KG1 (cell line): ENCODE measurements at places on chromosomes 7 and 10.

- no peak for DNase-seq
Observed at GRCh38 chr7:121561717-121562116, 165.6 kb upstream of the FAM3C start.

GRCh38 chr7:96992192-96993005 lies 13.0 kb upstream of the DLX6 start:
- DNase-seq: no peak

- DNase-seq: no peak
Observed at GRCh38 chr10:68007356-68007755, 67.7 kb downstream of the HERC4 start.

- DNase-seq: no peak
Observed at GRCh38 chr7:144384071-144384470, 19.4 kb downstream of the NOBOX start.

DNA sequence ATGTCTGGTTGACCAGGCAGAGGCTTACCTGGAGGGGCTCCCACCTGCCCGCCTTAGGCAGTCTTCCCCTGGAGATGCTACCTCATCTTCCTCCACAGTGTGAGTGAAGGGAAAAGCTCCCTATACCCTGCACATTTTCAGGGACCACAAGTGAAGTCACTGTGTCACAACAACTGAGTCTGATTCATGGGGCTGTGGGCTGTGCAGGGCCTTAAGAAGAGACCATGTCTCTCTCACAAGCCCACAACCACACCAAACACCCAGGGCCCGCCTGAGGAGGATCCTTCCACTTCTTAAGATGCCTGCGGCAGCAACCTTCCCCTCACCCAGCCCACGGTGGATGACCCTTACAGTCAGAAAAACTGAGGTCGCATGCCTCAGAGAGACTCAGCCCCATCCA lies 118.3 kb downstream of the KMT2E start:
- no peak for DNase-seq

DNA sequence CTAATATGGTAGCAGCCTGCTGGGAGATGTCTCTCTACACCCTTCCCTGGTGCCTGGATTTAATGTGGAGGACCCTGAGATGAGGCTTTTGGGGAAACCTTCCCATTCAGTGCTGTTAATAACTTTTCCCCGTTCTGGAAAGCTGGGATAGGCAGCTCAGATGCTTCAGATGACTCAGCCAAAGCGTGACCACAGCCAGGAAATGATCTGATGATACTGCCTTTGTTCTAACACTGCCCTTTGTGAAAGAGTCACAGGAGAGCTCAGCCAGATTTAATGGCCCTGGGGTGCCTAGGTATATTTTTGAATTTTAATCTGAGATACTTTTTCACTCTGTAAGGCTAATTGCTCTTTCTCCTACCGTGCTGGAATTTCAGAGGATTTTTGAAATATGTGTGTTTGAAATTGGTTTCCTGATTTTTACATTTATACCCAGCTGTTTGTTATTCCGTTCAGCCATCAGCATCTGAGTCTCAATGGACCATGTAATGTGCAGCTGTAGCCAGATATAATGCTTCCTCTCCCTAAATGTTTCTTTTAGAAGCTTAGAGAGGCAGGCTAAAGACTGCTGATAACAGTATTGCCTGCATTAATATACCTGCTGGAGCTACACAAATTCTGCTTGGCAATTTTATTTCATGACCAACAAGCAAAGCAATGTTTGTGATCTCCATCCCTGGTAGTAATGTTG lies 17.8 kb downstream of the CELF2 start:
- DNase-seq: no peak

DNA sequence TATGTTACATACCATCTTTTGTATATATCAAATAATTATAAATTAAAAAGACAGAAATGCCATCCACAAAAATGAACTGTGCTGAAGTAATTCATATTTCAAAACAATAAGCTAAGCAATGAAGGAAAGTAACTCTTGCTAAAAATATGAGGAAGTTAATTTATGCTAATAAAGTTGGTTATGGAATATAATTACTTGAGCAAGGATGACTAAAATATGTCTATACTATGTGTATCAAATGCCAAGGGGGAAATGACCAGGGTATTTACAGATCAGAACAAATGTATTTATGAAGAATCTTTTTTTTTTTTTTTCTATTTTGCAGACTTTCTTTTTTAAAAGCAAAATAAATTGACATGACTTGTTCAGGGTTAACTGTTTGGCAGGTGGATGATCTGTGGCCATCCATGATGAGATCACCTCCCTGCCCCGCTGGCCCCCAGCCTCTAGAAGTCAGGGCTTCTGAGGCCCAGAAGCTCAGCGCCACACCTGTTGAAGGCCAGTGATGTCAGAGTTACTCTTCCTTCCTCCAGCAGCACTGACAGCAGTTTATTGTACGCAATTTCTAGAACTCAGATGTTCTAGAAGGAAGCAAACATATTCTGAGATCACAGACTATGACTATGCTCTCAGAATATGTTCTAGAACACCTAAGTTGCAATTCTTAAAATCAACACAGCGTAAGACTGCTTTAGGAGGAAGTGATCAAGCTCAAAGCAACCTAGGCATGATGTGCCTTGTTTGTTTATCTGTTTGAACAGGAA lies 196.1 kb upstream of the KLF14 start:
- DNase-seq: no peak

DNA sequence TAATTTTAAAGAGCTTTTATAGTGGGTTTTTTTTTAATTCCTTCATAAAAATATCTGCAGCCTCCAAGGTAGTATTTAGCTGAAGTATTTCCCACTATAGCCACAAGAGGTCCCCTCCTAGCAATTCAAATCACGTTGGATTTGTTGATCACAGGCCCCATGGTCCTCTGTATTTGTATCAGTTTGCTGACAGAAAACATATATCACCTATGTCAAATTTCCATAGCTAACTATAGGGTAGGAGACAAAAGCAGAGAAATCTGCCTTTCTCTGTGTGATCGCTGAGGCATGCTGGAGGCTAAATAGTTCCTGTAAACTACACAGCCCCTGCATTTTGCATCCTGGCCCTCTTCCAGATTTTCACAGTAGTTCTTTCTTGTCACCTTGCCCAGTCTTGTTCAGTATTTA lies 1.7 kb upstream of the CTNNA3 start:
- DNase-seq: peak; percentile 2

GRCh38 chr7:126210707-126211106 lies 1042.0 kb downstream of the GRM8 start:
- no peak for DNase-seq

DNA sequence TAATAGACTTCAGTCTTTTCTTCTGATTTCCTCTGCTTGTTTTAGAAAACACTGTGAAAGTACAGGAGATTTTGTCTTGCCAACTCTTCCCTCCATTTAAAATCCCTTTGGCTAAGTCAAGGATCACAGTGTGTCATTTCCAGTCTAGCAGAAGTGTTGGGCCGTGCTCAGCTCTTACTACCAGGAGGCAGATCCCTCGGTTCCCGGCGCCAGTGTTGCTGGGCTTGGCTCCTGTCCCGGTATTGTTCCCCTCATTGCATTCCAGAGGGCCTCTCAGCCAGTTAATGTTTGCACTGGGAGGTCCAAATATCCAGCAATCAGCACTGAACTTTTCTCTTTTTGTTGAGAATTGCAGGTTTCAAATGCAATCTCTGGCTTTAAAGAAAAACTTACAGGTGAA lies 612.1 kb upstream of the MGMT start:
- DNase-seq: no peak

DNA sequence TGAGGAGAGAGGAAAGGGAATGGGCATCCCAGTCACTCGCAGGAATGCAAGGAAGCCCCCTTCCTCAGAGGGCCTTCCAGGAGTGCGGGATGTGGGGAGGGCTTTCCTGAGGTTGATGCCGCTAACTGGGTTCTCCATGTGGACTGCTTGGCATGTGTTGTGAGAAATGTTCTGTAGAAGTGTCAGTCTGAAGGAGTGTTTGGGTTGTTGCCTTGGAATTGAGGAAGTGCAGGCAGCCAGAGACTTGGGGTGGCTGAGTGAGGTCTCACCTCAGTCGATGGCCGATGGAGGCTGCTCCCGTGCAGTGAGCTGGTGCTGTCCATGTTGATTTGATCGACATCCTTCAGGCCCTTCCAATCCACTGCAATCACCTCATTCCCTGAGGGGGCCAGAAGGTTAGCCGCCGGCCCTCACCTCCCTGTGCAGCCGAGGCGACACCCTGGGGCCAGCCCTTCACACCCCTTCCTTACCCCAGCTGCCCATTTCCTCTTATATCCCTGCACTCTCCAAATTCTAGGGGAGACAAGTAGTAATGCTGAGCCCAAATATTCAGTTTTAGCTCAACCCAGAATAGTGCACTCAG lies 2.7 kb downstream of the FAM131B start:
- DNase-seq: no peak

DNA sequence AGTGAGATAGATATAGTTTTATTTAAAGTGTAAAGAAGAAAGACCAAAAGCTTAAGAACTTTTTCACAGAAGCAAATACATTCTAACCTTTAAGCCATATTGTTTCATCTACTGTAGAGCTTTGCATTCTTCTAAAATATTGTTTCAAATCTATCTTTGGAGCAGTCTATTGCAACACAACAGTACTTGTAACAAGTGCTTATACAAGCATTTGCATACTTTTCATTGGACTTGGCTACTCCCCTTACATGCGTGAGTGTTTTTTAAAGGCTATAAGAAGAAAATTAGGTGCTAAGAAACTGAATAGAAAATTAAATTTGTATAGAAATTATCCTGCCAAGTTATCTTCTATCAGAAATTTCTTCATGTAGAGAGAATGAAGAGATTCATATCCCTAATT lies 45.3 kb downstream of the SEMA3E start:
- no peak for DNase-seq

GRCh38 chr7:83119026-83119382 lies 43.7 kb downstream of the PCLO start:
- no peak for DNase-seq

GRCh38 chr7:42104231-42104630 lies 132.8 kb downstream of the GLI3 start:
- no peak for DNase-seq

DNA sequence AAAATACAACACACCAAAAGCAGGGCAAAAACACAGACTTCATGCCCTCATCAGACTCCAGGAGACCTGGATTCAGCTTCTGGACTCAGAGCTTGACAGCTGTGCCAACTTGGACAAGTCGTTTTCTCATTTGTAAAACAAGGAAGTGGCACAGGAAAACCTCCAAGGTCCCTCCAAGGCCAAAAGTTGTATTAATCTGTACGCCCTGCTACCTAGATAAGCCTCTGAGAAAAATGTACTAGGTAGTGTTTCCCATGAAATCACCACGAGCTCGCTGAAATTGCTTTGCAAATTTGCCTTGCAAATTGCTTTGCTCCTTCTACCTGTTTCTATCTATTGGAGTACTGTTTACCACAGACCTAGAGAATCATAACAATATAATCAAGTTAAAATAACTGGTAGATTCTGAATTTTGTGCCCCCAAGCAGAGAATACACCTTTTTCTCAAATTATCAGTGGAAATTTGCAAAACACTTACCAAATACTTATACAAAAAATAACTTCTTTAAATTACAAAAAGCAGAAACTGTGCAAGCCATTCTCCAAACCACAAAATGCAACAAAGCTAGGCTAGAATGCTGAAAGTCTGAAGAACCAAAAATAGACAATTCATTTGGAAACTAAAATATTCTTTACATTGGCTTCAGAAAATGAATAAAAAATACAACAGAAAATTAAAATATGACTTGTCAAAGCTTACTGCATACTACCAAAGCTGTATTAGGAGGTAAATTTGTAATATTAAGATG lies 158.1 kb upstream of the CHST15 start:
- no peak for DNase-seq

DNA sequence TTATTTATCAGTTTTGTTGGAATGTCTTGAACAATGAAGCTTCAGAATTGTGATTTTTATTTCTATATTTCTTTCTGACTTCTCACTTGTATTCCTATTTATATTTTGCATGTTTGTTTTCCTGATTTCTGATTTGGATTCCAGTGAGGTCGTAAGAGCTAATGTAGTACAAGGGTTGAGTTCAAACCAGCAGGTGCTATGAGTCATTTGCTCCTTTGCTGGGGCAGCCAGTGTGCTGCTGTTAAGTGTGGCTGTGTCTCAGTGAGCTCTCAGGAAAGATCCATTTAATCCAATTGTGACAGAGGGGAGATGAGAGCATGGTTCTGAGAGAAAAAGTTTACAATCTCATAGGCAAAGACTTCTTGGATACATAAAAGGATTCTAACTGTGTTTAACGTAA lies 48.6 kb downstream of the MCU start:
- no peak for DNase-seq

DNA sequence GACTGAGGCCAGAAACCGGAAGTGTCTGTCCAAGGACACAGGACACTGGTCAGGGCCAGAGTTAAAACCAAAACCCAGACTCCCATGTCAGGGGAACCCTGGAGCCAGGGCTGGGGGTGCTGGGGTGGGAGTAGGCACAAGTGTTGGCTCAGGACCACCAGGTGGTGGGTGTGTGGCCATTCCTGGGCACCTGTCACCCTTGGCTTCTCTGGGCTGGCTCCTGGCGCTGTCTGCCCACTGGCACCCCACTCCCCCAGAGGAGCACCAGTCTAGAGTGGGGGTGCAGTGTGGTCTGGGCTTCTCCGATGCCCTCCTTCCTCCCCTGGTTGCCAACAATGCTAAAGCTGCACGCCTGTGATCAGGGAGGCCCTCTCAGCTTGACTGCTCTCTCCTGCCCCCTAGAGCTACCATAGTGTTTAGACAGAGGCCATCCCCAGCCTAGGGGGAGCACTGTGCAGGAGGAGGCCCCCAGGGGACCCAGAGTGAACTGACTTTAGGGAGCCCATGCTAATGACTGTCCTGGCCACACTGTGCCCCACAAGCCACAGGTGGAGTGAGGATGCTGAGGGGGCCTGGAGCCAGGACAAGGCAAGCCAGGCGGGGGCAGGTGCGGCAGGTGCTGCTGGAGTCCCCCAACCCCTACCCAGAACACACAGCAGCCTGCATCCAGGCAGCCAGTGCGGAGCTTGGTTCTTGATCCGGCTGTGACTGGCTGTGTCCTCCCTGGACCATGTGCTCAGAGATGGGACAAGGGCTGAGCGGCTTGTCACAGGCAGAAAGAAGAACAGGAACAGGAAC lies 11.0 kb downstream of the RASGEF1A start:
- DNase-seq: no peak

GRCh38 chr7:74633451-74633921 lies 24.0 kb upstream of the GTF2I start:
- no peak for DNase-seq

GRCh38 chr10:27407271-27407670 lies 96.8 kb upstream of the RAB18 start:
- no peak for DNase-seq

DNA sequence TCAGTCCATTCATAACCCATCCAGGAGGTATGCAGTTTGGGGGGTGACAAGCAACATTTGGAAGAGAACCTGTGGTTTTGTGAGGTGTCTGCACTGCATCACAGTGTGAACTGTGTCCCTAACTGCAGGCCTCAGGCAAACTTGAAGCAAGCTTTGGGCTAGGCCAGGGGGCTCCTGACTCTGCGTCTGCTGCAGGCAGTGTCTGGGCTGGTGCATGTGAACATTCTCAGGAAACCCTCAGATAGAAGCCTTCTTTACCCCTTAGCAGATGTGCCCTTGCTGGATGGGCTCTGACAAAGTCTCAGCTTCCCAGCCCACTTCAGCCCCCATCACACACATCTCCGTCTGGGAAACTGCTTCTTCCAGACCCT lies 61.0 kb downstream of the VIPR2 start:
- no peak for DNase-seq
